ENCODE measurements at places on chromosomes 11 and 22.
A peak's percentile ranks its signal among the peaks of the same experiment; 100 is the strongest.

- DNase-seq: no peak
These were observed 171.5 kb upstream of the NTM start for GRCh38 chr11:131199015-131199280.

DNA sequence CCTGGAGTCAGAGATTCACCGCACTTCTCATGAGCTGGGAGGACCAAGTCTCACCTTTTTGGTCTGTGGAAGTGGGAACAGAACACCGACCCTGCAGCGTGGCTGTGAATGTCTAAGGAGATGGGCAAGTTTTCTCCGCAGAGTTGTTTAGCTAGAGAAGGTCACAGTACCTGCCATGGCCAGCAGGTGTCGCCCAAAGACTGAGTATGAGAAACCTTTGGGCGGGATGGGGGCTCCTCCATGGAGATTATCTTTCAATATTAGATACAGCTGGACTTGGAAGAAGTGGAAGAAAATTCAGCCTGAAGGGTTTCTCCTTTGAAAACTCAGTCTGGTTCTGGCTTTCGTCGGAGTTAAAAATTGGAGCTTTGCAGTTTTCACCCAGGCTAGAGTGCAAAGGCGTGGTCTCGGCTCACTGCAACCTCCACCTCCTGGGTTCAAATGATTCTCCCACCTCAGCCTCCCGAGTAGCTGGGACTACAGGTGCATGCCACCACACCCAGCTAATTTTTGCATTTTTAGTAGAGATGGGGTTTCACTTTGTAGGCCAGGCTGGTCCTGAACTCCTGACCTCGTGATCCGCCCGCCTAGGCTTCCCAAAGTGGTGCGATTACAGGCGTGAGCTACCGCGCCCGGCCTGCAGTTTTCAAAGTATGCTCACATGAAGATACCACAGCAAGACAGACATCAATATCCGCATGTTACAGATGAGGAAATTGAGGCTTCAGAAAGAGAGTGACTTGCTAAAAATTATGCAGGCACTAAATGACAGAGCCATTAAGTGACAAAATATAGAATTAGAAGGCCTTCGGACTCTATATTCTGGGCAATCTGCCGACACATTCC lies 10.7 kb upstream of the DSCAML1 start:
- DNase-seq: peak; percentile 66

- no peak for DNase-seq
These were observed 1.6 kb downstream of the PAX6 start for GRCh38 chr11:31809541-31809856.

GRCh38 chr11:10561043-10561818 lies 7.2 kb downstream of the LYVE1 start:
- DNase-seq: no peak

DNA sequence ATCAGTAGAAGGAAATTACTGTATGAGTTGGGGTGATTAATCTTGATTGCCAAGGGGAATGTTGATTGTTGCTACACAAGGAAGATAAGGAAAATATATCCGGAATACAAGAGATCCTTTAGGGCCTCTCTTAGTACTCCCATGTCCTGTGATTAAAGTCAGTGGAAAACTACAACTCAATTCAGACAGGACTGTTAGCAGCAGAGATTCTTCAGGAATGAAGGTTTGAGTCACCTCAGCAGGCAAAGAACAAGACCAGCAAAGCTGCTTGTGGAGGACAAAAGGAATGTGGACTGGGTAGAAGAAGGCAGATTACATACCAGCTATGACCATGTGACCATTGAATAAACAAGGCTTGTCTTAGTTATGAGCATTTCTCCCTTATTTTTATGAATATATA lies 478.2 kb downstream of the BUD13 start:
- DNase-seq: no peak

- no peak for DNase-seq
These were observed at the start of gene MLC1 for GRCh38 chr22:50085211-50085972. Gene MLC1 (minus strand): TSS chr22:50085426. CDS start chr22:50084902, 524 bp downstream.

- peak; percentile 17 for DNase-seq
These were observed 134.5 kb downstream of the WNT7B start for GRCh38 chr22:45842291-45842991.

DNA sequence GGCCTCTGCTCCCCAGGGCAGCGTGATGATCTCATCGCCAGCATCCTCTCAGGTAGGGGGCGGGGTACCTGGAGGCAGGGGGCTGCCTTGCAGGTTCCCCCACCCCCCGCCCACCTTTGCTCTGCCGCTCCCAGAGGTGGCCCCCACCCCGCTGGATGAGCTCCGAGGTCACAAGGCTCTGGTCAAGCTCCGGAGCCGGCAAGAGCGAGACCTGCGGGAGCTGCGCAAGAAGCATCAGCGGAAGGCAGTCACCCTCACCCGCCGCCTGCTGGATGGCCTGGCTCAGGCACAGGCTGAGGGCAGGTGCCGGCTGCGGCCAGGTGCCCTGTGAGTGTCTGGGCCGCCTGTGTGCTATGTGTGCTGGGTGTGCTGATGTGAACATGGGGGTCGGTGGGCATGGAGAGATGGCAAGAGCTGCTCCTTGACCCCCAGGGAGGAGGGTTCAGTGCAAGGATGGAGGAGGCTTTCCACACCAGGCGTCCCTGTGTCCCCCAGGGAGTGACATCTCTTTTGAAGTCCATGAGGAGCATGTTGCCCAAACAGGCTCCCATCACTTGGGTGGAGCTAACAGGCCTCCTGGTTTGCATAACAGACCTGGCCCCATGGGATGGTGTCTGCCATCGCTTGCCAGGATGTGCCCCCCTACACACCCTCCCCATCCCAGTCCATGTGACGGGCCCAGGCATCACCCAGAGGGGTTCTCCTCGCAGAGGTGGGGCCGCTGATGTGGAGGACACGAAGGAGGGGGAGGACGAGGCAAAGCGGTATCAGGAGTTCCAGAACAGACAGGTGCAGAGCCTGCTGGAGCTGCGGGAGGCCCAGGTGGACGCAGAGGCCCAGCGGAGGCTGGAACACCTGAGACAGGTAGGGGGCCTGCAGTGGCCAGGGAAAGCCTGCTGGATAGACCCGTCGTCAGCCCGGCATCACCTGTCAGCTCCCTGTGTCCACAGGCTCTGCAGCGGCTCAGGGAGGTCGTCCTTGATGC lies 14.1 kb downstream of the PLCB3 start:
- DNase-seq: no peak

GRCh38 chr22:49021131-49021925 lies 806.3 kb downstream of the BRD1 start:
- no peak for DNase-seq

- DNase-seq: no peak
These were observed 22.1 kb upstream of the AMPD3 start for GRCh38 chr11:10432971-10433370.

GRCh38 chr11:116928845-116929244 lies 91.4 kb upstream of the APOA1 start:
- DNase-seq: no peak

DNA sequence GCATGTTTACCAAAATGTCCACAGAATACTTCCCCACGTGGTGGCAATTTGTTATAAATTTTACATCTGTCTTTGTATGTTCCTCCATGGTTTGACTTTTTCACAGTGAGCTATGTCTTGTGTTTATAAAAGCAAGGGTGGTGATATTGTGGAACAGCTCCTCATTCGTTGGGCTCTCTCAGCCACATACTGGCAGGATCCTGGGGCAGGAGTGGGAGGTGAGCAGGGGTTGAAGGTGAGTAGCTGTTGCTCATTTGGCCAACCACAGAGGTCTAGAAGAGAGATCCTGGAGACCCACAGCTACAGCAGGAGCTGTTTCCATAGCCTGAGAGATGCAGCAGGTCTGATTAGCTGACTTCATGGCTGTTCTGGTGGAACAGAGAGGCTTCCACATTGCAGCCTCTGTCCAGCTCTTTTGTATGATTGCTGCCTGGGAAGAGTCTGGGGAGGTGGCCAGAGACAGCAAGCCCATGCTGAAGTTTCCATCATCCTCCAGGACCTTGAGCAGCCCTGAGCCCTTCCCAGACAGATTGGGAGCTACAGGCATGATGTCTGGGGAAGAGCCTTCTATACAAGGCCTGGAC lies 128.1 kb downstream of the LDLRAD3 start:
- DNase-seq: no peak

- peak; percentile 85 for DNase-seq
These were observed 27.3 kb downstream of the SLC1A2 start for GRCh38 chr11:35391922-35392688.

DNA sequence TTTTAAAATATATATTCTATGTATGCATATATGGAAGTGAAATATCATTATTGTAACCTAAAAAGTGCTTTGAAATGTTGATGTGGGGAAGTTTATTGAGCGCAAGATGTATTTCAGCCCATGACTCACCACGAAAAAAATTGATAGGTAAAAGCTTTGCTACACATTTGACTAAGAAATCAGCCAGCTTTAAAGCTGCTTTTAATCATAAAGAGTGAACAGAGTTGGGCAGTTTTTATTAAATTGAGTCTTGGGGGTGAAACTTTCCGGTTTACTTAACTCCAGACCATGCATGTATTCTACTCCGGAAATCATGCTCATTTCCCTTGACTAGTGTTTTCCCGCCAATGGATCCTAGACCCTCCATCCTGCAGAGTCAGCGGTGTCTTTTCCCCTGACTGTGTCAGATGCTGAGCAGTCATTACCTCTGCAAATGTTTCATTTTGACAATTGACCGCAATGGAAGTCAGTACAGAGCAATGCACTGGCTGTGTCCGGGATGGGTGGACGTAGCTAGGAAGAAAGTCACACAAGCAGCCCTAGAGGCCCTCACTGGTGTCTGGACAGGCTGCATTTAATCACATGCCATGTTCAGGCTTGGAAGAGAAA lies 47.2 kb upstream of the MPEG1 start:
- no peak for DNase-seq

GRCh38 chr11:74157169-74157568 lies 13.6 kb downstream of the C2CD3 start:
- DNase-seq: peak; percentile 66

- DNase-seq: peak; percentile 70
These were observed 36.1 kb downstream of the CCDC90B start for GRCh38 chr11:83249972-83250593.

DNA sequence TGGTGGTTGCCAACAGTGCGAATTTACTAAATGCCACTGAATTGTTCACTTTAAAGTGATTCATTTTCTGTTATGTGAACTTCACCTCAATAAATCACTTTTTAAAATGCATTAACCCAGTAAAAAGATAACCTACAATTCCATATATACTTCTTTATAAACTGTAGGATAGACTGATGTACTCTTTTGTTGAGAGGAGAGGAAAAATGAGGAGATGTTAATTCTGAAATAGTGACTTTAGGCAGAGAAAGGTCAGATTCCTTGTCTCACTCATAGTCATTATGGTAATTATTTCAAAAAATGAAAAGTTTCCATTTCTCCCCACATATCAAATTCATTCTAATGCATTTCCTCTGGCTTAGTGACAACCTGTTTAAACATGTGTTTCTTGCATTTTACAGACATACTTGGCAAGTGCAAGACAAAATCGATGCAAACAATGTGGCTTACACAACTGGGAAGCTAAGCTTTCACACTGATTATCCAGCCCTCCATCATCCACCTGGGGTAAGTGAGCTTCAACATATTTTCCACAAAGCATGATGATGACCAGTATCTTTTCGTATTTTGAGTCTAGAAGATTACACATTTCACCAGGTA lies 74.5 kb downstream of the BBOX1 start:
- no peak for DNase-seq

- DNase-seq: no peak
These were observed 73.1 kb downstream of the ARHGAP32 start for GRCh38 chr11:129119036-129119435.

DNA sequence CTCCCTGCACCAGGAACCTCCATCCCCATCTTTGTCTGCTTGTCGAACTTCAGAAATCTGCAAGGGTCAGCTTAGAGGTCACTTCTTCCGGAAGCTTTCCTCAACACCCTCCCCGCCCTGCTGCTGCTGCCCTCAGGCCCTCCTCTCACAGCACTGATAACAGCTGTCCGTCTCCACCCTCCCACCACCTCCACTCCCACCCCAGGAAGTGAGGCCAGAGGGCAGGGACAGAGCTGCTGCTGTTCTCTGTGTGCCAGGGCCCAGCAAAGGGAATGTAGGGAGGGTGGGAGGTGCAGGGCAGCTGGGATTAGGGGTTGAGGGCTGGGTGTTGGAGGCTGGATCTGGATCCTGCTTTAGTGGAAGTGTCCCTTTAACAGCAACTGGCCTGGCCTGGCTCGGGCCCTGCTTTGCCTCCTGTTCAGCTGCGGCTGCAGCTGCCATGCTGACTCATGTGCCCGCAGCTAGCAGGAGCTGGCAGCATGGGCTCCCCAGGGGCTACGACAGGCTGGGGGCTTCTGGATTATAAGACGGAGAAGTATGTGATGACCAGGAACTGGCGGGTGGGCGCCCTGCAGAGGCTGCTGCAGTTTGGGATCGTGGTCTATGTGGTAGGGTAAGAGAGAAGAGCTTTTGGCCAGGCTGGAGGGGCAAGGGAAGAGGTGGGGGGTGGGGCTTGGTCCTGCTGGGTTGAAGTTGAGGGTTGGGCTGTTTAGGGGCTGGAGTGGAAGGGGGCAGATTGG lies at the start of gene P2RX6:
Gene P2RX6, plus strand, starts transcription at position 440 of the 740 bp plus-strand sequence. Its CDS starts 10 bp downstream, at position 450.
- peak; percentile 54 for DNase-seq

DNA sequence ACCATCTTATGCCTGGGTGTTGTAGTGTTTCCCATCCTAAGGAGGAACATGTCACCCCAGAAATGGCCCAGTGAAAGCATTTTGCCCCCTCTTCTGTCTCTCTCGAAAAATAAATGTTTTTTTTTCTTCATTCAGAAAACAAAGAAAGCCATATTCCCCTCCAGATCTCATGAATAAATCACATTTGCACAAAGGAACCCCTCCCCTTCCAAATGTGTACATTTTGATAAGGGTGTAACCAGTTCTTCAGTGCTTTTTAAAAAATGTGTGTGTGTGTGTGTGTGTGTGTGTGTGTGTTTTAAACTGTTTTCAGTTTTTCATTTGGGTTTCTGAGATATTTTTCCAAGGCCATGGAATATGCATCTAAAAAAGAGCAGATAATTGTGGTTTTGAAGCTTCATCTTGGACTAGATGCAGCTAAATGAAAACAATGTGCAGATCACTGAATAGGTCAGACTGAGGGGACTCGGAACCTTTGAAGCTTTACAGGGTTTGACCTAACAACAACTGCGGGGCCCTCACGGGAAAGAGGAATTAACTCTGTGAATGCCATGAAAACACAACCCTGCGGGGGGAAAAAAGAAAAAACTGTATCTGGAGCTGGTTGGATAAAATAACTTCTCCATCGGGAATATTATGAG lies 76.4 kb downstream of the YAP1 start:
- no peak for DNase-seq

DNA sequence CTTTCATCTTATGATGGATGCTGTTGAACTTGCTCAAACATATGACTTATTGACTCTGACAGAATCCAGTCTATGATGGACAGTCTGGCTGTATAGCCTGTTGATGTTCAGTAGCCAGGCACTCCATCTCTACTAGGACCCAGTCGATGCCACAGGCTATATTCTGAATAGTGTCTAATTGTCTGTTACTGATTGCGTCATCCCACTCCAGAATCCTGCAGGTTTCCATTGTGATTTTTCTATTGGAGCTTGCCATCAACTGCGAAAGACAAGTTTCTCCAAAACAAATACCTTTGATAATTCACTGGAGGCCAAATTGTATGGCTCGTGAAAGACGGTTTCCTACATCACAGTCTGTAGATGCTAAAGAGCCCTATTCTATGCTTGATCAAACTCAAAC lies 481.7 kb upstream of the CHORDC1 start:
- no peak for DNase-seq

Measured in ELR (cell line).